Liver (tissue), 10 donors: ENCODE measurements at places on chromosomes 1 and 21.

DNA sequence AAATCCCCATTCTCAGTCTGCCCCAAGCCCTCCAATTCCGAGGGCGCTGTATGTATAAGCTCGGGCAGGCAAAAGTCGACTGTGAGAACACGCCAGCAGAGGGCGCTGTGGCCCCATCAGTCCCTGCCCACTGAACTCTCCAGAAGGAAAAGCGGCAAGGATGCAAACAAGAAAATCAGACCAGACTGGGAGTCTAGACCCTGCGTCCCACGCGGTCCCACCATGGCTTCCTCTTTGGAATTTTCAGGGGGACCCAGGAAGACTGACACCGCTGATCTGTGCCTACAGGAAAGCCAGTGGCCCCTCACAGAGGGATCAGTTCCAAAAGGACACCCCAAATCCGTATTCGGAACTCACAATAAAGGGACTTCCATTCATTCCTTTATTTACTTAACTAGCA lies 19.5 kb downstream of the TEX35 start:
- peak; percentile 90 for DNase-seq
- H3K27ac ChIP-seq, result no peak overlapping the region
- H3K27me3 ChIP-seq, result no peaks in the 10 kb centered on the region
- no peak overlapping the region for H3K4me3 ChIP-seq

DNA sequence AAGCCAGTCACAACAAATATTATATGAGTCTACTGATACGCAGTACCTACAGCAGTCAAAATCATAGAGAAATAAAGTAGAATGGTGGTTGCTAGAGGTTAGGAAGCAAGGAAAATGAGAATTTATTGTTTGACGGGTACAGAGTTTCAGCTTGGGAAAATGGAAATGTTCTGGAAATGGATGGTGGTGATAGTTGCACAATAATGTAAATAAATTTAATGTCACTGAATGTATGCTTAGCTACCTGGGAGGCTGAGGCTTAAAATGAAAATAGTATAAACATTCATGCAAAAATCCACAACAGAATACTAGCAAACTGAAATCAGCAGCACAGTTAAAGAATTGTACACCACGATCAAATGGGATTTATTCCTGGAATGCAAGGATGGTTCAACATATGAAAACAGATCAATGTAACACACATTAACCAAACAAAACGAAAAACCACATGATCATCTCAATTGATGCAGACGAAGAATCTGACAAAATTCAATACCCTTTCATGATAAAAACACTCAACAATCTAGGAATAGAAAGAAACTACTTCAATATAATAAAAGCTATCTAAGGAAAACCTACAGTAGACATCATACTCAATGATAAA lies 10.7 kb downstream of the TUT4 start:
- peaks cover 3% of the 10 kb centered on the region for H3K36me3 ChIP-seq
- DNase-seq, result no peak
- H3K4me1 ChIP-seq, result no peaks in the 10 kb centered on the region
- H3K27me3 ChIP-seq, result no peaks in the 10 kb centered on the region
- no peak overlapping the region for H3K27ac ChIP-seq

DNA sequence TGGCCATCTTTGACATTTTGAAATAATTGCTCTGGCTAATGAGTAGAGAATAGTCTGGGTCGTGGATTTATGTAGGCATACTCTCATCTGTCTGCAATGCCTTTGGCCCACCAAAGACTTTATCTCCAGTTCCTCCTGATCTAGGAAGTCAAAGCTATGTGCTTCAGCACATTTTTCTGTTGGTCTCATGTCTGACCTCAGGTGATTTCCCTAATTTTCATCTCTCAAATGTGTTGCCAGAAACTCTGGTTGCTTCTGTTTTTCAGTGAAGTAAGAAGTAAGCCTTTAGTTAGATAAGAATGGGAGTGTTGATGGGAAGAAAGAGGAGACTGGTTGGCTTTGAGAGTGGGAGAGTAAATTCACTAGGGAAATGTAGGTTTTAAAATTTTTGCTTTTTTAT lies 66.4 kb downstream of the GPR88 start:
- H3K4me3 ChIP-seq, result no peak overlapping the region
- no peak for DNase-seq
- H3K36me3 ChIP-seq, result no peaks in the 10 kb centered on the region
- H3K4me1 ChIP-seq, result no peaks in the 10 kb centered on the region

- H3K27me3 ChIP-seq, result no peaks in the 10 kb centered on the region
- no peaks in the 10 kb centered on the region for H3K36me3 ChIP-seq
- H3K4me3 ChIP-seq, result no peak overlapping the region
- DNase-seq, result no peak
Measured at GRCh38 chr1:78227705-78228635, 182.2 kb downstream of the GIPC2 start.

GRCh38 chr1:209106237-209106741 lies 477.2 kb upstream of the CAMK1G start:
- H3K4me3 ChIP-seq, result no peak overlapping the region
- DNase-seq, result no peak
- no peaks in the 10 kb centered on the region for H3K27me3 ChIP-seq
- no peaks in the 10 kb centered on the region for H3K36me3 ChIP-seq
- peaks cover 8% of the 10 kb centered on the region for H3K4me1 ChIP-seq

DNA sequence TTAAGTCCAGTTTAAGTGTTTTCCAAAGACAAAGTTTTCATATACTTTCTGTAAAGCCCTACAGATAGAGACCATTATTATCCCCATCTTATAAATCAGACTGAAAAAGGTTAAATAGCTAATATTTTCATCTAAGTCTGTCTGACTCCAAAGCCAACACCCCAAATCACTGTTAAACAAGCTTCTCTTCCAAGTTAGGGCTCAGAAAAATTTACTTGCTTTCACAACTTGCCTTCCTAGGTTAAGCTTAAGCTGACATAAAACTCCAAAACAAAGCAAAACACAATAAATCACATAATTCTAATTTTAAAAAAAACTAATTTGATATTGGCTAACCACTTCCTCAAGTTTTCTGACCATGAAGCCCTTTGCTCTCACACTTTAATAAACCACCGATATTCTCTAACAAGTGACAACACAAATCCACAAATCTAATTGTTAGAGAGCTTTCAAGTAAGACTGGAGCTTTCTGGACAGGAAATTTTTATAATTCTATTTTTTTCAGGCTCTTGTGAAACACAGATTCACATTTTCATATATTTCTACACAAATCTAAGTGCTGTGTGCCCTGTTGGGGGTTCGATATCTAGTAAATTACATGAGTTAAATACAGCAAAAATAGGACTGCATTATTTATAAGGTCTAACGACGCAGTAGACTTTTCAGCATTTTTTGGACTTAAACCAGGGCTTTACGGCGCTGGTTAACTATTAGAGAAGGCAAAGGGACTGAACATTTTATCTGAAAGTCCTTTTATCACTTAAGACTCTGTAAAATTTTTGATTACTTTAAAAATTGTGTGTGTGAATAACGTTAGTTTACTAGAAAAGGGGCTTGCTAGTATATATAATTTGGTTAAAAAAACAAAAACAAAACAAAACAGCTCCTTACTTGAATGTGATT lies 2.1 kb downstream of the GNG12 start:
- H3K4me3 ChIP-seq, result peak overlapping the region; percentile 65
- H3K27ac ChIP-seq, result peak overlapping the region; percentile 72
- DNase-seq, result no peak

GRCh38 chr1:246639732-246640131 lies 73.5 kb downstream of the CNST start:
- H3K4me1 ChIP-seq, result no peaks in the 10 kb centered on the region
- H3K27ac ChIP-seq, result no peak overlapping the region
- DNase-seq, result no peak
- no peaks in the 10 kb centered on the region for H3K27me3 ChIP-seq
- no peak overlapping the region for H3K4me3 ChIP-seq
- H3K36me3 ChIP-seq, result peaks cover 36% of the 10 kb centered on the region

- no peaks in the 10 kb centered on the region for H3K4me1 ChIP-seq
- DNase-seq, result no peak
- no peaks in the 10 kb centered on the region for H3K36me3 ChIP-seq
- H3K27ac ChIP-seq, result no peak overlapping the region
- no peak overlapping the region for H3K4me3 ChIP-seq
- no peaks in the 10 kb centered on the region for H3K27me3 ChIP-seq
Measured at GRCh38 chr1:9618909-9619679, 30.4 kb downstream of the TMEM201 start.

DNA sequence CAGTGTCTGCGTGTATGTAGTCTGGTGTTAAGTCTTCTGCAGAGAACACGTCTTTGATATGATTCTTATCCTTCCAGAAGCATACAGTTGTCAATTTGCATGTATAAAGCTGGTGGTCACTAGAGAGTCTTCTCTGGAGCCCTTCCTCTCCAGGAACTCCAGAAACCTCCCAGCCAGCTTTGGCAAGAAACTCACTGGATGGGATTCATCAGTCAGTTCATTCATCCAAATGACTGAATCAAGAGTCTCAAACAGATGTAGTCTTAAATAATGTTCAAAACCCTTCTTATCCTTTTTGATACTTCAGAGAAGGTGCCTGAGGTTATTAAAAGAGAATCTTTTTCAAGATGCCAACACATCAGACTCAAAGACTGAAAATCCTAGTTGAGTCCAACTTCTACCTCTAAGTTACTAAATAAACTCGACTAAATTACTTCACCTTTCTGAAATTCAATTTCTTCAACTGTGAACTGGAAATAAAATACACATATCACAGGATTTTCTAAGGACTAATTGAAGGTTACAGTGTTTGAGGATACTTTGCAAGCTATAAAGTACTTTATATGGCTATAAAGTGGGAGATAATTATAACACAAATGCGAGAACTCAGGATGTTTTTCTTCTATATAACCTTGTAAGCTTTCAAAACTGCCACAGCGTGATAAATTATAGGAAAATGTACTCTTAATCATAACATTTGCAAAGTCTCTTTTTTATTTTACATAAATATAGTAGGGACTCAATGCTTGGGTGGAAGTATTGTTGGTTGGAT lies 252.4 kb downstream of the FGGY start:
- peaks cover 33% of the 10 kb centered on the region for H3K4me1 ChIP-seq
- no peak overlapping the region for H3K4me3 ChIP-seq
- H3K36me3 ChIP-seq, result peaks cover 2% of the 10 kb centered on the region
- DNase-seq, result no peak
- H3K27ac ChIP-seq, result peak overlapping the region; percentile 90

DNA sequence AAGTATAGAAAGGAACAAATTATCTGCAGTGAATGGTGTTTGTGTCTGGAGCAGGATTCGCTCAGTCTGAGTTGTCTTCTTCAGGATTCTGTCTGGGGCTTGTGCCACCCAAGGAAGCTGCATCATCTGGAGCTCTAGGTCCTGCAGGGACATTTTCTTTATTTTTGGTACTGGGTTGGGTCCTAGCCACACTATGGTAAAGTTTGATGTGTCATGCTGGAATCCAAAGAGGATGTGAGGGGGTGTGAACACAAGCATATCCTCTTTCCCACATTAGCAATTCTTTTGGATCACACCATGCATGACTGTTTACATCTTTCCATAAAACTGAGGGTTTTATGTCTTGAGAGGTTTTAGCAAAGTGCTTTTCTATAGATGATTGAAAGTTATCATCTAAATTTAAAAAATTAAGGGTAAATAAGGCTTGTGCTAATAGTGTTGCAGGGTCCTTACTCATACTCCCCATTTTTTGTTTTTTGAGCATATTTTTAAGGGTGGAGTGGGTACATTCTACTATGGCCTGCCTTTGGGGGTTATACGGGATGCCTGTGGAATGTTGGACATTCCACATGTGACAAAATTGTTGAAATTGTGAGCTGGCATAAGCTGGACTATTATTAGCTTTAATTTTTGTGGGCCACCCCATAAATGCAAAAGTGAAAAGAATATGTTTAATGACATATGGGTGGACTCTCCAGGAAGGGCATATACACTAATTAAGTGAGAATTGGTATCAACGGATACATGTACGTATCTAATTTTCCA lies 152.0 kb upstream of the HMCN1 start:
- H3K27ac ChIP-seq, result no peak overlapping the region
- H3K4me1 ChIP-seq, result no peaks in the 10 kb centered on the region
- no peaks in the 10 kb centered on the region for H3K36me3 ChIP-seq
- DNase-seq, result no peak

- no peak overlapping the region for H3K27ac ChIP-seq
- no peaks in the 10 kb centered on the region for H3K4me1 ChIP-seq
- no peaks in the 10 kb centered on the region for H3K36me3 ChIP-seq
Measured at GRCh38 chr21:16768096-16768495, 744.7 kb upstream of the CXADR start.

- no peak for DNase-seq
- H3K27me3 ChIP-seq, result no peaks in the 10 kb centered on the region
- H3K4me3 ChIP-seq, result no peak overlapping the region
- H3K27ac ChIP-seq, result no peak overlapping the region
- H3K4me1 ChIP-seq, result no peaks in the 10 kb centered on the region
- no peaks in the 10 kb centered on the region for H3K36me3 ChIP-seq
Measured at GRCh38 chr1:71828431-71829012, 453.8 kb downstream of the NEGR1 start.

GRCh38 chr1:56511364-56511763 lies 68.0 kb downstream of the PLPP3 start:
- H3K27ac ChIP-seq, result peak overlapping the region; percentile 87
- DNase-seq, result no peak
- H3K36me3 ChIP-seq, result peaks cover 55% of the 10 kb centered on the region
- no peaks in the 10 kb centered on the region for H3K27me3 ChIP-seq
- H3K4me3 ChIP-seq, result no peak overlapping the region
- peaks cover 57% of the 10 kb centered on the region for H3K4me1 ChIP-seq

DNA sequence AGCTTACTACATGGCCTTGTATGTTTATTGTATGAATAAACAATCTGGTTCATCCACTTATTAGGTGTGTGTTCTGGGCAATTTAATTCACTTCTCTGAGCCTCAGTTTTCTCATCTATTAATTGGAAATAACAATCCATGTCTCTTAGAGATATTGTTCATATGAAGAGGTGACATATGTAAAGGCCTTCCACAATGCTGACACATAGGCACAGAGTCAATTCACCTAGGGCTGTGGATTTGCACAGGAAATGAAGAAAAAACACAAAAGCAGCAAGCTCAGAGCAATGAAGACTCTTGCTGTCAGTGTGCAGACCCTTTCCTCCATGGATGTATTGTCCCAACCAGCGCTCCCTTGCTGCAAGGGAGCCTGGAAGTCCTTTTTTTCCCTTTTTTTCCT lies 195.2 kb upstream of the CAMK1G start:
- no peak overlapping the region for H3K4me3 ChIP-seq
- no peaks in the 10 kb centered on the region for H3K4me1 ChIP-seq
- no peak overlapping the region for H3K27ac ChIP-seq
- H3K36me3 ChIP-seq, result no peaks in the 10 kb centered on the region
- H3K27me3 ChIP-seq, result no peaks in the 10 kb centered on the region

DNA sequence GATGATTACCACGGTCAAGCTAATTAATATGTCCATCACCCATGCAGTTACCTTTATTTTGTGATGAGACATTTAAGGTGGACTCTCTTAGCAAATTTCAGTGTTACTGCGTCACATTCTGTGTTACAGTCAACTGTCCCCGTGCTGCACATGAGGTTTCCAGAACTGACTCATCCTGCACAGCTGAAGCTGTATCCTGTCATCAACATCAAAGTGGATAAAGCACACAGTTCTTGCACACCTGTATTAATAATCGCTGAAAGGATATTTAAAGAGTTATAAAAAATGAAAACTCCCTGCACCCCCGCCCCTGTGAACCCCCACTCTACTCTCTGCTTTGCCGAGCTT lies 3.4 kb upstream of the KRTAP10-5 start:
- no peak for DNase-seq
- no peaks in the 10 kb centered on the region for H3K4me1 ChIP-seq
- no peak overlapping the region for H3K4me3 ChIP-seq
- H3K27ac ChIP-seq, result no peak overlapping the region
- no peaks in the 10 kb centered on the region for H3K27me3 ChIP-seq
- H3K36me3 ChIP-seq, result no peaks in the 10 kb centered on the region
